ENCODE measurements at places on chromosomes 1 and 21. TPM values are rescaled to one million over a fixed set of nuclear protein-coding genes. Genes with fewer than 3 reads are reported as not detected.

DNA sequence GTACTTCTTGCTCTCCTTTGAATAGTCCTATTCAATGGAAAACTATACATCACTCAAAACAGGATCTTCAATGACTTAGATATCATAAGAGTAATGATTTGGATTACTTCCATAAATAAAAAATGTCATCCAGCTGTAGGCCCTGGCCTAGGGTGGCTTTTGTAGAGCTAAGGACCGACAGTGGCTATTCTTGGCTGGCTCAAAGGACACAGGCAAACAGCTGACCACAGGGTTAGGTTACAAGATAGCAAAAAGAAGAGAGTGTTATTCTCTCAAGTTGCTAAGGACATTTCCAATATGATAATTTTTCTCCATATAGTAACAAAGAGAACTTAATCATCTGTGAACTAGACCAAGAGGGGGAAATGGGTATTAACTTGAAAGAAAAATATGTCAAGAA lies 495.1 kb downstream of the PLPP3 start:
- DNase-seq, result no peak

DNA sequence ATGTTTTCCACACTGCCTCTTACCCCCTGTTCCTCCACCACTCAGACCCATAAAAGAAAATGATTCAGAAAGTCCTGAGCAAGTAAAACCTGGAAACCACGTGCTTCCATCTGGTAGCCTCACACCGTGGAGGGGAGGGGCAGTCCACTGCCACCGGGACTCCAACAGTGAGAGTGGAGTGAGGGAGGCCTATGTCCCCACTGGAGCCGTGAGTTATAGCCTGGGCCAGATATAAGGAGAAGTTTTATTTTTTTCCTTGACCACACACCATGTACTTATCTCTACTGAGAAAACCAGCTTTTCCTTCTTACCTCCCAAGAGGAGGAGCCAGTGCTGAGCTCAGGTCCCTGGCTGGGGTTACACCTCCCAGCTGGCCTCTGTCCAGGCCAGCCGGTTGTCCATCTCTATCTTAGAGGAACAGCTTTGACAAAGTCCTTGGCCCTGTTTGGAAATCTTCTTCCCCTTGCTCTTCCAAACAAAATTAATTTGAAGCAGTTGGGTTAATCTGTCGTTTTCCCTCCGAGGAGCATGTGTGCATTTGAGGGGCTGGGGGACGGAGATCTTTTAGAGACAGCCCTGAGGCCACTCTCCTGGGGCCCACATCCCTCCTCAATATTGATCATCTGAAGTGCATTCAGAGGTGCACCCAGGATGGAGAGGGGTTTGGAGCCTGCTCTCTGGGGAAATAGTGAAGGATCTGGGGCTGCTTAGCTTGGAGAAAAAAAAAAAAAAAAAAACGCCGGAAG lies 49.1 kb upstream of the SERBP1 start:
- DNase-seq, result no peak

DNA sequence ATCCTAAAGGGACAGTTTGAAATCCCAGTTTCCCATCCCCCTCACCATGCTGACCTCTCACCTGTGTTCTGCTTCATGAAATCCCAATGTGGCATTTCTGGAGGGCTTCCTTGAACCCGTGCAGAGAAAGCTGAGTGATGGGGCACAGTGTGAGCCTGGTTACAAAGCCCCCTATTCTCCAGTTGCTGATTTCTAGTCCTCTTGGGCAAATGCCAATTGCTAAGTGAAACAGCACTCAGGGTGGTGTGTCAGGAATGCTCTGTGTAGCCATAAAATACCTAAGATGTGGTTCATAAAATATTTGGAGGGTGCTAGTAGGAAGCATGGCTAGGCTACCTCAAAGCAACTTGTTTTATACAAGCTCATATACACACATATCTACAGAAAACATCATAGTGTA lies 32.0 kb downstream of the SUSD4 start:
- DNase-seq, result no peak

DNA sequence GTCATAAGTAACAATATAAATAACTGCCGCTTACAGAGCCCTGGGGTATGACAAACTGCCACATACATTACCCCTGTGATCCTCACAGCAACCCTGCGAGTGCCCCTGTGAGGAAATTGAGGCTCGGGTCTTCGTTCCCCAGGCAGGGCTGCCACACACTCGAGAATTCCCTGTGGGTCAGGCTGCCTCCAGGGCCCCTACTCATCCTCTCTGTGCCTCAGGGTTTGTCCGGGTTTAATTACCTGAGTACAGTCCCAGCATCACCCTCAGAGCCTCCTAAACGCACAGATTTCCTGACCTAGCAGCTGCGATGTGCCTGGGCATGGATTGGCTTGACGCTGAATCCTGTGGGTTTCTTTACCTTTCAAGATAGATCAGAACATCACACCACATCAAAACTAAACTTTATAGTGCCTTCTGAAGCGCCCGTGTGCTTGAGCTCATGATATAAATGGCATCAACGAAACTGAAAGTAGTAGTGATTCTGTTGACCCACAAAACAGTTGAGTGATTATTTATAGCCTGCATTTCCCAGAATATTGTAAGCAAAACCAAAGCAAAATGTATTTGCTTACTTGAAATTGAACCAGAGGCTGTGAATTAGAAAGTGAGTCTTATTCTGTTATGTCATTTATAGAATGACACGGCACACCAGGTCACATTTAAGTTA lies 14.0 kb downstream of the SLC37A1 start:
- DNase-seq, result no peak

DNA sequence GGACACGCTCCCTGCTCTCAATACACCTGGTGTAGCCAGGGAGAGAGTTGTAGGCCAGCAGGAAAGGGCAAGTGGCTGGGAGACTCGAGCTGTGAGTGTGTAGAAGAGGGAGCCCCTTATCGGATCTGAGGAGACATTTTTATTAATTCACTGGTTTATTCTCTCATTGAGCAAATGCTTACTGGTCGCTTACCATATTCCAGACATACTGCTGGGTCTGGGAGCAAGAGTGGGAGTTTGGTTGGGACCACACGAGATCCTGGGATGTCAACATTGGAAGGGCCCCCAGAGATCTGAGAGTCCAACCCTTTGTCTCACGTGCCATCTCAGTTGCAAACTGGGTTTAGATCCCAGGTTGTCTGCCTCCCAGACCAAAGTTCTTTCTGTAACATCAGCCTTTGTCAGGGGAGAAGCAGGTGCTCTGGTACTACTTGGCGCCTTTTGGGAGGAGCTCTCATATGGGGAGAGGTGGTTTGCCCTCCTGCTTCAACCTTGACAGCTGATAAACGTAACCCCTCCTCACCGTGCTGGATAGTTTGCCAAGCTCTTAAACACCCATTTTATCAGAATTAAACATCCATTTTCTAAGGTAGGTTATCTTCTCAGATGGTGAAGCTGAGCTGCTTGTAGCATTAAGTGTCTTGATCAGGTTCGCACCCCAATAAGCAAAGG lies 742 bp downstream of the TMEM222 start:
- no peak for DNase-seq

- no peak for DNase-seq
Measured at GRCh38 chr1:202333861-202334260, 7.9 kb downstream of the UBE2T start.

DNA sequence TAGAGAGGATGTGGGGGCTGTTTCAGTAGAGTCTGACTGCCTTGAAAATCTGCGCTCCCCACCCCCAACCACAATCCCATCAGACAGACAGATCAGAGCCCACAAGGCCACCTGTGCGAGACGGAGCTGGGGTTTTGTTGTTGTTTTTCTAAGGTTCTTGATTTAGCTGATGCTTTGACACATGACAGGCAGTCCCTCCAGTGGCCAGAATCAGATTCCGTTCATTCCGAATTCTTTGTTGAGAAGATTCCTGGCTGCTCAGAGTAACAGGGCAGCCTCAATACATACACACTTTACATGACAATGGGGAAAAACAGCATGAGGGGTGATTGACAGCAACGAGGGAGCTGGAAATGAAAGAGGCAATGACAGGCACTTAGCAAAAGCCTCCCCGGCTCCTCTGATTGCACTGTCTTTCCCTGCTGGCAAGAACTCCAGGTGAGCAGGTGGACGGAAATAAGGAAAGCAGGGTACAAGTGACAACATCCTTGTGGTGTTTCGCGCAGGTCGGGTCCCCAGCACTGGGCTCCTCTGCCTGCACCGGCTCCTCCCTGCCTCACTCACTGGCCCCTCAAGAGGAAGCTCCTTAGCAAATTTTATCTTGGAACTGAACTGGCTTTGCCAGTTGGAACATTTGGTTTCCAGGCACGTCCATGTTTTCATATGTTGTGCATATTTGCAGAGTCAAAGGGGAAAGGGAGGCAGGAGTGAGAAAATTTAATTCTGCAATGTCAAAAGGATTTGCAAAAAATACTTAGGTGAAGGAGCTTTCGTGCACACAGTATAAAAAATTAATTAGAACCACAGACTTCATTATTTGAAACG lies 148.7 kb downstream of the PGBD5 start:
- DNase-seq, result peak; percentile 63

DNA sequence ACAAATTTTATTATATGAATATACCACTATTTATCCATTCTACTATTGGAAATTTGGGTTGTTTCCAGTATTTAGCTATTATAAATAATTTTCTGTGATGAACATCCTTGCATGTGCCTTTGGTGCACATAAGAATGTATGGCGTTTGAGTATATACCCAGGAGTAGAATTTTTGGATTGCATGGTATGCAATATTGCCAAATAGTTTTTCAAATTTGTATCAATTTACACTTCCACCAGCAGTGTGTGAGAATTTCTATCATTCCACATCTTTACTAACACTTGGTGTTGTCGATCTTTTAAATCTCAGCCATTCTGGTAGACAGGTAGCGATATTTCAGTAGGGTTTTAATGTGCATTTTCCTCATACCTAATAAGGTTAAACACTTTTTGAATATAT lies 9.2 kb upstream of the FNBP1L start:
- DNase-seq, result no peak

DNA sequence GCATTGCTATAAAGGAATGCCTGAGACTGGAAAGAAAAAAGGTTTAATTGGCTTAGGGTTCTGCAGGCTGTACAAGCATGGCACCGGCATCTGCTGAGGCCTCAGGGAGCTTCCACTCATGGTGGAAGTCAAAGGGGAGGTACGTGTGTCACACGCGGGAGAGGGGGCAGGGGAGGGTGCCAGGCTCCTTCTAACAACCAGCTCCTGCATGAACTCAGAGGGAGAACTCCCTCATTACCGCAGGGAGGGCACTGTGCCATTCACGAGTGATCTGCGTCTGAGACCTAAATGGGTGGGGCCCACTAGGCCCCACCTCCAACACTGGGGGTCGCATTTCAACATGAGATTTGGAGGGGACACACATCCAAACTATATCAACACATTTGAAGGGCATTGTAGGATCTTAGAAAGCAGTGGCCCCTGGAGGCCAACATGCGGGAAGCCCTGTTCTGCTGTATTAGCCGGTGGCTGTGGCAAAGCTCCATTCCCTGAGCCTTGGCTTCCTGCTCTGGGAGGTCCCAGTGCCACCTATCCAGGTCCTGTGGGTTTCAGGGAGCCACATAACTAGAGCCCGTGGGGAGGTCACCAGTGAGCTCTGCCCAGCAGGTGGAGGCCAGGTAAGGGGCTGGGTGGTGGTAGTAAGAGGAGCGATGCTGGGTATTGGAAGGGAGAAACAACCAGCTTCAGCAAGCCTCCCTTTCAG lies 10.0 kb downstream of the WNT3A start:
- no peak for DNase-seq

GRCh38 chr1:33394770-33395169 lies 36.1 kb downstream of the PHC2 start:
- no peak for DNase-seq

GRCh38 chr1:93770640-93771039 lies 89.0 kb upstream of the BCAR3 start:
- no peak for DNase-seq

GRCh38 chr1:226526801-226527595 lies 21.6 kb upstream of the STUM start:
- peak; percentile 71 for DNase-seq

- no peak for DNase-seq
Measured at GRCh38 chr1:218679391-218679790, 334.3 kb downstream of the TGFB2 start.

DNA sequence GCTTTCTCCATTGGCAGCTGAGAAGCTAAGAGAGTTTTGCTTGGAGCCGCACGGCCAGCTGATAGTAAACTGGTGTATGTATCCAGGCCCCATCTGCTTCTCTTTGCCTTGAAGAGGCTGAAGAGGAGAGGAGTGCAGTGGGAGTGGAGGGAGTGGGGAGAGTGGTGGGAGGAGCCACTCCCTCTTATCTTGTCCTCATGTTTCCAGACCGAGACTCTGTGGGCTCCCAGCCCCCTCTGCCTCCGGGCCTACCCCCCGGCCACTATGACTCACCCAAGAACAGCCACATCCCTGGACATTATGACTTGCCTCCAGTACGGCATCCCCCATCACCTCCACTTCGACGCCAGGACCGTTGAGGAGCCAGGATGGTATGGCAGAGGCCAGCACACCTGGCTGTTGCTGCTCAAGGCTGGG lies 6.0 kb upstream of the LRRC71 start:
- no peak for DNase-seq

DNA sequence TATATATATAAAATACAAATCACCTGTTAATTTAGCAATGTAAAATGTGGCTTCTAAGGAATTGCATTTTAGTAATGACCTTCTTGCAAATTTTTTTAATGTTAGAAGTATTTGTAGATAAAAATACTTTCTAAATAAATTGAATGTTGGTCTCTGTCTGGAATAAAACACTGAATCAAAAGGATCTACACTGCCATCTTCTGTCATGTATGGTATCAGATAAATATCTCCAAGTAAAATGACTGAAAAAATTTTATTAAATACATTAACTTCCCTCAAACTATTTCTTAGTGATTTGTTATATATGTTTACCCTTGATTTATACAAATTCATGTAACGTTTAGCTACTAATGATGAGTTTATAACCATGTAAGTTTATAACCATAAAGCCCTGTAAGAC lies 2029.3 kb downstream of the MRPL39 start:
- no peak for DNase-seq

DNA sequence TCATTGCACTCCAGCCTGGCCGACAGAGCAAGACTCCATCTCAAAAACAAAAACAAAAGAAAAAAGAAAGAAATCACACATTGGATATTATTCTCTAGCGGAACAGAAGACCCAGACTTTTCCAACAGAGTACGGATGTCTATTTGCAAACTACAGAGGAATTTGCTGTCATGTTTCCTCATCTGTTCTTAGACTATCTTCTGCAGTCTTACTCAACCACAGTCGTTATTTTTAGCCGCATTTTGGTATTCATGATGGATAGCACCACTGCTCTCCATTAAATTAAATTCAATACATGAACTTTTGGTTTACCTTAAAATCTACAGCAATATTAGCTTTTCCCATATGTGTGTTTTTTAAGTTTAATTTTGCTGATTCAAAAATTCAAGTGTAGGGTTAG lies 14.2 kb upstream of the HEATR1 start:
- DNase-seq, result no peak

- DNase-seq, result no peak
Measured at GRCh38 chr1:11147197-11147770, 41.9 kb upstream of the ANGPTL7 start.

DNA sequence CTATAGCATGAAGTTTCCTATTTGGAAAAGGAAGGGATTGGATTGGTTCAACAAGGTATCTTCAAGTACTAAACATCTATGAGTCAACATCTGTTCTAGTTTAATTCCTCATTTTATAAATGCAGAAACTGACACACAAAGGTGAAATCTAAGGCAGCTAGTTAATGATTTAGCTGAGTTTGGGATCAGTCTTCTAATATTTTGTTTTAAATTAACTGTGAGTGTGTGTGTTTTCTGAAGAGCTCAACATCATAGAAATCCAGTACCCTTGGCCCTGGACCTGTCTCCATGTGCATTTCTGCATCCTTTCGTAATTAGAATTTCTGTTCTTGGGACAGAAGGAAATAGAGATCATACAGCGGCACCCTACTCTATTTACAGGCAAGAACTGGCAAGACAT lies 105.9 kb downstream of the RGS2 start:
- DNase-seq, result no peak

Gene TRAPPC10
- total RNA-seq, result 29.7 TPM

Gene EPHA8
- 7.1 TPM for total RNA-seq

Gene NR5A2
- 22.3 TPM for total RNA-seq

Gene CTTNBP2NL
- 32.0 TPM for total RNA-seq
